Hematopoietic multipotent progenitor cell (in vitro differentiated cells): ENCODE measurements at places on chromosomes 4 and X.
A peak's percentile ranks its signal among the peaks of the same experiment; 100 is the strongest.

- DNase-seq = no peak
Observed at GRCh38 chr4:2733001-2733843, 22.9 kb downstream of the TNIP2 start.

DNA sequence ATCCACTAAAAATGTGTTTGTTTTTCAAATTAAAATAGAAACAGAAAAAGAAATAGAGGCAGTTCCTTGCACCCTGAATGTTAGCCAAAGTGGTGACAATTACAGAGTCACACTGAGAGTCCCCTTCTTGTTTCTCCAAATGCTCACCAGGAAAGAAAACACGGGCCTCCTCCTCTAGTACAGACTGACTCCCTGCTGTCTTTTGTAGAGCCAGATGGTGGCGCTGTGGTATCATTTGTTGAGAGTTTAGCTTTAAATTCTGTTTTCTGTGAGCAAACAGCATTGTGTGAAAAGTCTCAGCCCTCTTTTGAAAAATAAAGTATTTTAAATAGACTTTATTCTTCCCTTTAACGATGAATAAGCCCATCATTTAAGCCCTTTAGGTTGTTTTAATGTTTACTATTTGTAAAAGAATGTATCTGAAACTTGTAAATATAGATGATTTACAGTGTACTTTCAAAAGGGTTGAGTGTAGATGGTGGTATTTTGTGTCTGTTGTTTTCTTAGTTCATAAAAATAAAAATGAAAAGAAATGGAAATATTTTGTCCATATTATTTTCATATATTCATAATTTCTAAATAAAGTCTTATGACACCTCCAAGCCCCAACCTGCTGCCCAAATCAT, 36.9 kb upstream of the ATOH1 start:
- no peak for DNase-seq

- DNase-seq = no peak
Observed at GRCh38 chrX:130079824-130080406, 30.4 kb downstream of the ELF4 start.

- DNase-seq = no peak
Observed at GRCh38 chrX:64571011-64571410, 175.8 kb upstream of the MTMR8 start.

DNA sequence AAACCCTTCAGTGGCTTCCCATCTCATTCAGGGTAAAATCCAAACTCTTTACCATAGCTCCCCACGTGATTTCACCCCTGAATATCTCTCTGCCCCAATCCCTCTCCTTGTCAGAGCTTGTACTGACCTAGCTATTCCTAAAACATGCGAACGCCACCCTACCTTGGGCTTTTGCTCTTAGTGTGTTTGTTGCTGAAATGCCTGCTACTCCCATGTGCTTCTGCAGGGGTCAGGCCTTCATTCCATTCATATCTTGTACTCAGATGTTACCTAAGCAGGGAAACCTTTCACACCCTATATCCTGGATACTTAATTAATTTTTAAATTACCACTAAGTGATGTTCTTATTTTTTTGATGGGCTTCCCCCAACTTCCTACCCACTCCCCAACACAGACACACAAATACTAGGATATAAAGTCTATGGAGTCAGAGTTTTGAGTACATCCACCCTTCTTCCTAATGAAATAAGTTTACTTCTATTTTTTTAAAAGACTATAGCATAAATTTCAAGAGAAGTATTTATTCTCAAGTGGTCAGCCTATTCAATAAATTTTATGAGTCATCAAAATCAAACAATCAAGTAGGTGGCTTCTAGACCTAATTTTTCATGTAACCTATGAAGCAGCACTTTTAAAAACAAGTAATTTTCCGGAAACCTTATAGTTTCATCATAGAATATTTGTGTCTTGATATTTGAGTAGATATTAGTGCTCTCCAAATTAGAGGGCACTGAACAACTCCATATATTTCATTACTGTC, 189.4 kb downstream of the RAPGEF2 start:
- no peak for DNase-seq

DNA sequence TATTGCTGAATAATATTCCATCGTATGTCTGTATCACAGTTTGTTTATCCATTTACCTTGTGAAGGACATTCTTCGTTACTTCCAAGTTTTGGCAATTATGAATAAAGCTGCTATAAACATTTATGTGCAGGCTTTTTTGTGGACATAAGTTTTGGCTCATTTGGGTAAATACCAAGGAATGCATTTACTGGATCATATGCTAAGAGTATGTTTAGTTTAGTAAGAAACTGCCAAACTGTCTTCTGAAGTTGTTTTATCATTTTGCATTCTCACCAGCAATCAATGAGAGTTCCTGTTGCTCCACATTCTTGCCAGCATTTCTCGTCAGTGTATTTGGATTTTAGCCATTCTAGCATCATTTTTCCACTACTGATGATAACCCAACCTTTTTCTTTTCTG, 232.7 kb upstream of the NR3C2 start:
- DNase-seq = no peak

- no peak for DNase-seq
Observed at GRCh38 chr4:74754218-74754617, 40.1 kb downstream of the BTC start.

- DNase-seq = no peak
Observed at GRCh38 chr4:158775091-158775651, 6.3 kb downstream of the FNIP2 start.

GRCh38 chrX:16172391-16172790, 5.1 kb downstream of the MAGEB17 start:
- DNase-seq = no peak

GRCh38 chr4:16126714-16127113, 42.9 kb upstream of the PROM1 start:
- DNase-seq = no peak

GRCh38 chrX:108211301-108211700, 119.7 kb downstream of the ATG4A start:
- no peak for DNase-seq

DNA sequence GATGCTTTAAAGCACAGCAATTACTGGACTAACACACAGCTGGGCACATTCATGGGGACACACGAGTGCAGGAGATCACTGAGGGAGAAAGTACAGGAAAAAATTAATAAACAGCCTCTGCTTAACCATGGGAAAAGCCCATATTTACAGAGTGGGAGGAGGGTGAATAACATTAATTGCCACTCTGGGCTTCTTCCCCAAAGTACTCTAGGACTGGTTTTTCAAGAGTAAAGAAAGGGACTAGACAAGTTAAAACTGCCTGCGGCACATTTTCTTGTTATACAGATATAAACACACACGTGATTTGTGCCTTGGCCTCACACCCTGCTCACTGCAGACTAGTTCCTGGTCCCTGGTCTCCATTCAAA, 179.7 kb upstream of the TET2 start:
- DNase-seq = no peak

DNA sequence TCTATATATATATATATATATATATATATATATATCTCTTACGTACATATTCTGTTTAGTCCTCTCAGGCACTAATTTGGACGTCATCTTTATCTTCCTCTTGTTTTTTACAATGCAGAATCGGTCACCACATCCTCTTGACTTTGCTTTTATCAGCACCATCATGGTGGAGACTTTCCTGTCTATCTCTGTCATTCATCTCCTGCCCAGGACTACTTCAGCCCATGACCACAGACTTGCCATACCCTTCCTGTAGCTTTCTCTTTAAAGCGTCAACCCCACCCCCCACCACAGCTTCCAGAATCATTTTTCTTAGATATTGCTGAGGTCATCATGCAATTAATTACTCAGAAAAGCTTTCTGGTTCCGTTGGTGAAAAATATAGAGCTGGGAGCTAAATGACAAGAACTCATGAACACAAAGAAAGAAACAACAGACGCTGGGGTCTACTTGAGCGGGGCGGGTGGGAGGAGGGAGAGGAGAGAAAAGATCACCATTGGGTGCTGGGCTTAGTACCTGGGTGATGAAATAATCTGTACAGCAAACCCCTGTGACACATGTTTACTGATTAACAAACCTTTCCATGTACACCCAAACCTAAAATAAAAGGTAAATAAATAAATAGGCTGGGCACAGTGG, 30.5 kb upstream of the PRKX start:
- DNase-seq = peak; percentile 89

DNA sequence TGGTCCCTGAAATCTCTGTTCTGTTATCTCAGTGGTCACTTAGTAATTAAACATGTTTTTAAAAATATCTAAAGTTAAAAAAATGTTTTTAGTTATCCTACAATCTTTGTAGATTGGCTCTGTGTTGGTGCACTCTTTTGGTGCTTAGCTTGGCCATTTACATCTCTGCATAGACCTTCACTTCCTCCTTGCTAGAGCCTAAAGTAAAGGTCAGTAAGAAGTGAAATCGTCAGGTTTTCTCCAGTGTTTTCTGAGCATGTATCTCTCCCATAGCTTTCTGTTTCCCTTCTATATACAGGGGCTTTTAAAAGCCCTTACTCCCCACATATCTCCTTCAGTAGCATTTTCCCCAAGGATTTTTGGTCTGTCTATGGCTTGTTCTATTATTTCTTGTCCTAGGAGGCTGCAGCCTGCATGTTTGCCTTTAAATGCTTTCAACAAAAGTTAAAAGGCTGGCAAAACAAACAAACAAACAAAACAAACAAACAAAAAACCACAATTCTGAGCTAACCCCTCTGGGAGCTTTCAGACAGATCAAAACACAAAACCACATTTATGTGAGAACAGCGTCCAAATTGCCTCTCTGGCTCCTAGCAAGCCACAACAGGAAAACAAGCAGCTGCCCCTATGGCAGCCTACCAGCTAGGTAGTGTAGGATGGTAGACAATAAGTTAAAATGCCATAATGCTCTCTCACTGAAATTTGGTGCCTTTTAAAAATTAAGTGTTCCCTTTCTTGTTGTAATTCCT, 27.3 kb upstream of the GPRASP2 start:
- no peak for DNase-seq

- no peak for DNase-seq
Observed at GRCh38 chr4:13921805-13922204, 294.3 kb upstream of the BOD1L1 start.

DNA sequence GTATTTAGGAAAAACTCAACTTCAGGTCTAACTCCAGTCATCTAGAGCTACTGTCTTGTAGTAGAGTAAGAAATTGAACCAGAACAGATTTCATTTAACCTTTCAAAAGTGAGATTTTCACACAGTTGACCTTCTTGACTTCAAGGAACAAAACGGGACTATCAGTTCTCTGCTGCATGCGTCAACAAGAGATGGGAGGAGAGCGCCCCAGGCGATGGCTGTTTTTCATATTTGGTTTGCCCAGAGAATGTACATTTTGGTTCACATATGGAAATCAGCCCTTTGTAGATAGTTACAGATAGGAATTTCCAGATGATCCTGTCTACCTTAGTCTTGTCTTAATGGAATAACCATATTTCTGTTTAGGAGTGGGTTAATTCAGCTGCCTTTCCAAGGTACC, 158.1 kb downstream of the POLA1 start:
- no peak for DNase-seq
